ENCODE measurements at places on chromosomes 5 and 9.

GRCh38 chr5:154189256-154189818 is 1.2 kb upstream of the GALNT10 start:
- no peak for DNase-seq

DNA sequence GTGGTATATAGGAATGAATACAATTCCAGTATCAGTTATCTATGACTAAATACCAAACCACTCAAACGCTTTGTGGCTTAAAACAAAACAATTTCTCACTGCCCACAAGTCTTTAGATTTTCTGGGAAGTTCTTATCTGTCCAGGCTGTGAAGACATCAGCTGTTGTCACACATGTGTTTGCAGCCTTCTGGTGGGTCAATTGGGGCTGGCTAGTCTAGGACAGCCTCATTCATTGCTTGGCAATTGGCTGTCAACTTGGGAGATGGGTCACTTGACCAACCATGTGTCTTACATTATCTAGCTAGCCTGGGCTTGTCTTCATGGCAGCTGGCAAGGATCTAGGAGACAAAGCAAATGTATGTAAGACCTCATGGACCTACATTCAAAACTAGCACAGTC is 53.8 kb upstream of the PAPPA start:
- no peak for DNase-seq

DNA sequence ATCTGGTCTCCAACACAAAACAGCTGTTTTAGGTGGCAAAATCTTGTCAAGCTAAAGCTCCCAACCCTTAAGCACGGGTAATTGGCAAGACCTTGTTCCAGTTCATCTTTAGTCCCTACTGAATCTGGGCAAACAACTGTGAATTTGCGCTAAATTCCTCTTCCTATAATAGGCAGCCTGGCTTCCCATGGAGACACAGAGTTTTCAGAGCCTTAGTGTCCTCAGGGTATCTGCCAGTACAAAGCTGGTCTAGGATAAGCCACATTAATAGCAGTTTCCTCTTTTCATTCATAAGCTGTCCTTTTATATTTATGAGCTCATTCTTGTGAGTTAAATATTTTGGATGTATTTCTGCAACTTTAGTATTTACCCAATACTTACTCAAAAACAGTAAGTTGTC is 59.5 kb downstream of the FGF10 start:
- no peak for DNase-seq

DNA sequence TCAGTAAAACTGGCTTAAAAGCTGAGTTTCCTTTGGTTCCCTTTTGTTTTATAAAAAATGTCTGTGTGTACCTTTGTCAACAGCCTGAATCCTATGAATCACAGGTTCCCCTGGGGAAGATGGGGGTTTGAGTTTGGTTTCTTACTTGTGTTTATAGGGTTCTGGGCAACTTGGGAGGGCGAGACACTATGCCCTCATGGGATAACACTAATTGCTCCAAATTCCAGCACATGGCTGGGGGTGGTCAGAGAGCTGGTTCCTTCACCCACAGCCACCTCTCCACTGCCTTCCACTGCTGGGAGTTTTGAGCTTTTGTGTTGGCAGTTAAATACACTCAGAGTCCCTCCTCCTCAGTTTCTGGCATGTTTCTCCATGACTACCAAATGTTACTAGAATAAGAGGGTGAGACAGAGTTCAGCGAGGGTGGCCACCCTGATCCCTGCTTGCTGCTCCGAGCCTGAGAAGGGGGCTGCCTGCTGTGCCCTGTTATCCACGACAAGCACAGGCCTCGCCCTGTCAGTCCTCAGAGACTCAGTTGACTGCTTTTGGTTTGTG is 83.0 kb upstream of the EPB41L4B start:
- no peak for DNase-seq

DNA sequence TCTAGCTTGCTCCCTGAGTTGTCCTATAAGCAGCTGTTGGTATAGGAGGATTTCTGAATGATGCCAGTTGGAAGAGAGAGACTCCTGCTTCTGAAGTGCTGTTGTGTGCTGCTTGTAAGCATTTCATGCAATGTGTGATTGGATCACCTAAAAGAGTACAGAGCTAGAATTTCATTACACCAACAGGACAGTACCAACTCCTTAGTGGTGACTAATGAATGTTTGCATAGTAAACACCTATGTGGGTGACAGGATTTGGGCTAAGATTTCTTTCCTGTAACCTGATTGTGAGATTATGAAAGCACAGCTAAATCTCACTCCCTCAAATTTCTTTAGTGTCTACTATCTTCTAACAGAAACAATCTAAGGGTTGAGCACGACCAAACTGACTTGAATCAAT is 67.0 kb downstream of the GCNT1 start:
- no peak for DNase-seq

DNA sequence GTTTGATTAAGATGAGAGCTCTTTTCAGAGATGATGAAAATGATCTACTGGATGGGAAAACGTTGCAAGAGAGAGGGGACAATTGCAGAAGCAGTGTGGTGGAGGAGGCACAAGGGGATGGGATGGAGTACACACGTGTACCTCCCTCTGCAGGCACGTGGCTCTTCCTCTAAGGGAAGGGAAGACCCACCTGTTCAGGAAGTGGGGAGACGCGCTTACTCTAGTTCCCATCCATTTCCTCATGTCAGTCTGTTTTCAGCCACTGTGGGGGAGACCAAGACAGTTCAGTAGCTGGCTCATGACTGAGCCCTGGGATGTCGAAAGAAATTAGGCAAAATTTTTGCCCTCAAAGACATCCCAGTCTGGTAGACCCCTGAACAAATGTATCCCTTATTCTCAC is 619.2 kb upstream of the CLINT1 start:
- no peak for DNase-seq

DNA sequence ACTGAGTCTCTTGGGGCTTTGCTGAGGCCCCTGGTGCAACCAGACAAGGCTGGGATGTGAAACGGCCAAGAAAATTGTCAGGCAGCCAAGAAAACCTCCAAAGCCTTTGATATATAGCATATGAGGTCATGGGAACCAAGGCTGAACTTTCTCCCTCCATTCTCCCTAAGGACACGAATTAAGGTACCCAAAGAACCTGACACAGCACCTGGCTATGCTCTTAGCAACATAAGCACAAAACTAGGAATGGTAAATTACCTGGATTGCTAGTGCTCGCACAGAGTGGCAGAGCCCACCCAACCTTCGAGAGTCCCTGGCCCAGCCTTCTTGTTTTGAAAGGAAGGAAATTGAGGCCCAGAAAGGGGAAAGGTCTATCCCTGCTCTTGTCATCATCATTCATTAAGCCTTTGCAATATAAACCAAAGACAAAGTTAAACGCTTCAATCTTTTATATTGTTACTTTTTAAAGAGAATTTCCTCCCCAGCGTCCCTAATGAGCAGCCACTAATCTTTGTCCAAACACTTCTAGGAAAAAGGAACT is 220.0 kb upstream of the NR4A3 start:
- DNase-seq: no peak

DNA sequence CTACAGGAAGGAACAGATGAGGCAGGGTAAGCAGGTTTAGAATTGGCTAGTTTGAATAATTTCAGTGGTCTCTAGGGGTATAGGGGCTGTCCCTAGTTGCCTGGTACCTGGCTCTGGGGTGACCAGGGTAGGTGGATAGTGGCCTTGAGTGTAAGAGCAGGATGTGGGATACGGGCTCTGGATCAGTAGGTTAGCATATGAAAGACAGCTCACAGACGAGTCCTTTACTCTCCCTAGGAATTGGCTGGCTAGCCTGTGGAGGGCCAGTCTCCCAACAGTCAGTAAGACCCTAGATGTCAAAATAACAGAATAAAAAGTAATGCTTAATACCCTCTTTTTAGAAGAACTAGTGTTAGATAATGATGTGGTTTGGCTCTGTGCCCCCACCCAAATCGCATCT is 16.6 kb upstream of the C9orf152 start:
- no peak for DNase-seq

DNA sequence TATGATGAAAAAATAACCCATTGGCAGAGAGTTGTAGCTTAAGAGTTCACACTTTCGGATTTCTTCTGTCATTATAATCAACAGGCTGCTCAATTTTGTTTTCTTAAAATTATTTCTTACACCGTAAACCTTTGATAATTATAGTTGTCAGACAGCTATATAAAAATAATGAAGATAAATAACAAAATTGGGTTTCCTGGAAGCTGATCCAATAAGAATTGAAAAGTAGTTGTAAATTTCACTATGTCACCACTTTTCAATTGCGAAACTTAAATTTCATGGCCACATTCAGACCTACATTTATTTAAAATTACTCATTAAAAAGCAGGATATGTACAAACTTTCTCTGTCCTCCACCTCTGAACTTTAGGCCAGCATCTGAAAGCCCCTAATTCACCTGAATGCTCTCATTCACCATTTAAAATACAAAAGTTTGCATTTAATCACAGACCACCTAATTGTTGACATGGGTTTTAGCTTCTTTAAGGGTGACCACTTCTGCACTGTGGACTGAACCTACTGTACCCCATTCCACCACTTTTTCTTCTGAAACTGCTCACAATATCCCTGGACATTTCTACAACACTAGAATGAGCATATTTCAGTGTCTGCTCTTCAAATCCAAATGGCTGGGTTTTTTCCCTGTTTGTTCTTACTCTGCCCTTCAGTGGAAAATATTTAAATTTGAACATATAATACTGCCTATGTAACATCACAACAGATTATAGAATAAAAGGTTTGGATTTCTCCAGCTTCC is 680 bp downstream of the SELENOP start:
- no peak for DNase-seq

- DNase-seq: no peak
Observed at GRCh38 chr5:106481374-106481773, 1189.4 kb downstream of the EFNA5 start.

GRCh38 chr5:92687821-92688722 is 892.9 kb downstream of the NR2F1-AS1 start:
- DNase-seq: peak; percentile 17

DNA sequence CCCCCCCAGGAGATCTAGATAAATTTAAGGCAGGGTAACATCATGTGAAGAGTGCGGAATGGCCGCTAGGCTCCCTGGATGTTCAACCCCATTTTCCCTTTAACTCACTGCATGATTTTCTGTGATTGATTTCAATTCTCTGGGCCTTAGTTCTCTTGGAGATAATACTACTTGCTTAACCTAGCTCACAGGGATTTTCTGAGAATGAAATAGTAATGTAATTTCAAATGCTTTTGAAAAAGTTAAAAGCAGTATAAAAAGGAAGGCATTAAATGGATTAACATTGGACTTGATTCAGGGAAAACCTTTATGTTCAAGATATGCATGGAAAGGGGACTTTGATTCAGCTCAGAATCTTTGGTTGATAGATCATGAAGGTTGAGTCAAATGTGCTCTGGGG is 90.9 kb downstream of the KIF4B start:
- no peak for DNase-seq

- DNase-seq: no peak
Observed at GRCh38 chr5:79890930-79891249, 100.2 kb downstream of the MTX3 start.

DNA sequence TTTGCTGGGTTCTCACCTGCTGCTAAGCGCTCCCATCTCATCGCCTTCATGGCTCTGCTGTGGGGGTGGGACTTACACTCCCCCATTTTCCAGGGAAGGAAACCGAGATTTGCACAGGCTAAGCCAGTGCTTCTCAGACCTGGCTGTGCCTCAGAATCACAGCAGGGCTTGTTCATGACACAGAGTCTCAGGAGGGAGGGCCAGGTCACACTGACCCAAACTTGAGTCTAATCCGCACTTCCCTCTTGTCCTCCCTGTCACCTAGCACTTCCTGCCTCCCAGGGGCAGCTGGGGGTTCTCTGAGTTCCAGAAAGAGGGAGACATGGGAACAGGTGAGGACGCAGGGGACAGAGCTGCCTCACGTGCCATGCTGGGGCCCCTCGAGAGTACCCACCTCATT is 15.6 kb upstream of the IER5L start:
- DNase-seq: no peak

- no peak for DNase-seq
Observed at GRCh38 chr5:178671602-178672144, 44.8 kb upstream of the CLK4 start.

DNA sequence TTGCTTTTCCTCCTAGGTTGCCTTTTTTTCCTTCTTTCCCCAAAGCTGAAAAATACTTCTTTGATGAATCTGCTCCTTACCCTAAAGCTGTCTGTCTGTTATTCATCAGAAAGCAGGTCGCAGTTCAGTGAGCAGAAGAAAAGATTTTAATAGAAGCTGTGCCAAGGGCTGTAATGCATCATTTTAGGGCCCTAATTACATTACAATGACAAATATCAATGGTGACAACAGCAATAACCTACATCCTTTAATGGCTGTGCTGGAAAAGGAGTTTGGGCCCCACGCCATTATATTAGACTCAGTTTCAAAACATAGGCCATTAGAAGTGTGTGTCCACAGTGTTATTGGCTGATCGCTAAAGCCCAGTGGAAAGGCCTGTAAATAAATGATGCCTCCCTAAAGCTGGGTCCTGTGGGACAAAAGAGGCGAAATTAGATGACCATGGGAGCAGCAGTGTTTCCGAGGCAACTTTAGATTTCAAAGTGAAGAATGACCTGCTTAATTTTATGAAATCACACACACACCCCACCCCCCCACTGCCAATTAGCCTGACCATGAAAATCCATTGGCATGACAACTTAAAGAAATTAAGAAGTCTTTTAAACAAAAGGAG is 38.4 kb downstream of the TLE4 start:
- no peak for DNase-seq

- peak; percentile 33 for DNase-seq
Observed at GRCh38 chr9:123339666-123340510, 16.1 kb upstream of the CRB2 start.

- DNase-seq: no peak
Observed at GRCh38 chr5:96962540-96962991, 26.7 kb downstream of the LNPEP start.

DNA sequence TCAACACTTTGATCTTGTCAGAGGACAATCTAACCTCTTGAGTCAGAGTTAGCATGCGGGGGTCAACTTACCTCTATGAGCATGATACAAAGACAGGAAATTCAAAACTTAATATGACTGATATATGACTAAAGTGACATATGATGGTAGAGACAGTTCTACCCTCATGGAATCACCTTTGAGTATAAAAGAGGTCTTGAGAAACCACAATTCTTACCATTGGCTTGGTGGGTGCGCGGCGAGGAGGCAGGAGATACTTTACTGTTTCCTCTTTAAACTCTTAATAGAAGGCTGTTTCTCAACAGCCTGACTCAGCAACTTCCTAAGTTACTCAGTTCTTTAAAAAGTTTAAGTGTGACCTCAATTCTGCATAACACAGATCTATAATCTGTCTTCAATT is 372.8 kb downstream of the KIAA0825 start:
- no peak for DNase-seq

DNA sequence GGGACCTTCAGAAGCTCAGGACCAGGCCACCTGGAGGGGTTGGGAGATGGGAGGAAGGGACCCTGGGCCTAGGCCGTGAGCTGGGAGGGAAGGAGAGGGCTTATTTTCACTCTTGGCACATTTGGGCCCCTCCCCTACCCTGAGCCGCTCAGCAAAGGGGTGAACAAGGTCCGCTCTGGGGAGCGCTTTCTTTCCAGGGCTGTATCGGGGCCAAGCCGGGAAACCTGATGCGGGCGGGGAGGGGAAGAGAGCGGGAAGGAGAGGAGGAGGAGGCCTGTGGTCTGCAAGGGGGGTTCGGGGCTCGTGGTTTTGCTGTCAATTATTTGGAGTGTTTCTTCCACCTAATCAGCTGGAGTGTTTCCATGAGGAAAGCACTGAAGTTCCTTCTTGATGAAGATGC is 62.7 kb upstream of the RXRA start:
- DNase-seq: no peak

Data from amygdala (tissue), 56 donors.